CD4-positive, alpha-beta T cell treated with Interleukin-17A for 4 hours (primary cell): ENCODE measurements at places on chromosomes 11 and 22.
A peak's percentile ranks its signal among the peaks of the same experiment; 100 is the strongest.

- DNase-seq = peak; percentile 38
Observed at GRCh38 chr22:38871360-38872171, 450 bp downstream of the CBX6 start.

- DNase-seq = peak; percentile 85
Observed at GRCh38 chr11:61777234-61778090, 14.9 kb downstream of the TMEM258 start.

DNA sequence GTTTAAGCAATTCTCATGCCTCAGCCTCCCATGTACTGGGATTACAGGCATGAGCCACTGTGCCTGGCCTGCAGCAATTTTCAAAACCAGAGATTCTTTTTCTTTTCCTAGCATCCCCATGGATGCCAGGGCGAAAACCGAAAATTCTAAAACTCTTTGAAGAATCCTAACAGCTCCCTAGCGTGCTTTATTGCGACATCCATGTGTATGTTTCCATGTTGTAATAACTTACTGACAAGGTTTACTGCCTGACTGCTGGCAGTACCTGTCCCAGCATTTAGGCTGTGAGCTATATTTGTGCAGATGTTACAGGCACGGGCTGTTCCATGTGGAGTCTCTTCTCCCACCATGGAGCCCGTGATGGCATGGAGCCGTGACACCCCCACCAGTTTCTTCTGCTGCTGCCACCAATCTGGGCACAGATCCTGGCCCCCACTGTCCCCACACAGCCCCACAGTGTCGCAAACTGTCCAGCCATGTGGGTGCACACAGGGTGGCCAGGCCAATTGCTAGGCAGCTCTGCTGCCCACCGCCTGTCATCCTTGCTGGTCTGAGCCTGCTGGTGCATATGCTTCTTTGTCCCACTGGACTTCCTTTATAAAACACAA lies 7.1 kb upstream of the TAB1 start:
- DNase-seq = no peak

DNA sequence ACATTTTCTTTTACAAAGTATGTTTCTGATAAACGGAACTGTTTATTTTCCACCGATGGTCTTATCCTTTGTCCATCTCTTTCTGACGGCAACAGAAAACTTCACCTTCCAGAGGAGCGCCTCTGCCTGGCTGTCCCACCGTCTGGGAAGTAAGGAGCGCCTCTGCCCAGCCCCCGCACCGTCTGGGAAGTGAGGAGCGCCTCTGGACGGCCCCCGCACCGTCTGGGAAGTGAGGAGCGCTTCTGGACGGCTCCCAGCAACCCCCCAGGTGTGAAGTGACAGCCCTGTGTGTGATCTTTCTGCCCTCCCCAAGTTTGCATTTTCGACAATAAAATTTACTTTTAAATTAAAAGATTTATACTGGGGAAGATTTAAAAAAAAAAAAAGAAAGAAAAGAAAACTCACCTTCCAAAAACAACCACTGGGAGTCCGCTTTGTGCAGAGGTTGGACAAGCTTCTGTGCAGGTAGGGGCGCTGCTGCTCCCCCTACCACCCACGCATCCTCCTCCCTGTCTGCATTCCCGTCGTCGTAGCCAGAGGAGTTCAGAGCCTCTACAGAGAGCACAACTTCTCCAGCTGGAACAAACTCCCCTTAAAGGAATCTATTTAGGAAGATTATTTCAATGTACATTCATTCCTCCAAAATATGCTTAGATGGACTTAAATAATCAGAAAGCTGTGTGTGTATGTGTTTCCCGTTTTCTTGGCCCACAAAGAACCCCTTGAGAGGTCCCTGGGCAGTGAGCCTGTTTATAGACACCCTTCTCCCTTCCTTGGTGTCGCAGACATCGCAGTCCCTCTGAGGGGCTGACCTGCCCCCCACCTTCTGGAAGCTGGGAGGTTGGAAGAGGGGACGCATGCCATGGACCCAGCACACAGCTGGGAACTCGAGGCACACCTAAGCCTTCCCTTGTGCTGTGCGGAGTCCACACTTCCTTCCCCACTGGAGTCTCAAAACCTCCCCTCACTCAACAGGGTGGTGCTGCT lies 849 bp upstream of the APOBEC3B start:
- peak; percentile 25 for DNase-seq

GRCh38 chr22:30183271-30183670 lies 63.3 kb downstream of the LIF start:
- DNase-seq = no peak

DNA sequence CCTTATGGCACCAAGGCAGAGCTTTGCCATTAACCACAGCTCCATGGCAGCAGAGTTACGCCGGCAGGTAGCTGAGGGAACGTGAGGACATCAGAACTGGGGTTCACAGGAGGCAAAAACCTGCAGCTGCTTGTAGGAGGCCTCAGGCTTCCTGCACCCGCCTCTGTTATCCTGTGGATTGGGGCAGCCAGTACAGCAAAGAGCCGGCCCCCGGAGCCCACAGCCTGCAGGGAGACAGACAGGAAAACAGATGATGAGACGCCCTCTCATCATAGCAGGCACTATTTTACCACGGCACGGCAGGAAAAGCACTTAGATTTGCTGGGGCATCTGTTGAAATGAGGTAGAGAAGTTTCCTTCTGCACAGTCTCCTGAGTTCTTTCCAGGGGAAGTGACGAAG lies 870.3 kb downstream of the TBC1D22A start:
- no peak for DNase-seq

GRCh38 chr11:40183073-40184064 lies 1276.1 kb downstream of the LRRC4C start:
- no peak for DNase-seq

DNA sequence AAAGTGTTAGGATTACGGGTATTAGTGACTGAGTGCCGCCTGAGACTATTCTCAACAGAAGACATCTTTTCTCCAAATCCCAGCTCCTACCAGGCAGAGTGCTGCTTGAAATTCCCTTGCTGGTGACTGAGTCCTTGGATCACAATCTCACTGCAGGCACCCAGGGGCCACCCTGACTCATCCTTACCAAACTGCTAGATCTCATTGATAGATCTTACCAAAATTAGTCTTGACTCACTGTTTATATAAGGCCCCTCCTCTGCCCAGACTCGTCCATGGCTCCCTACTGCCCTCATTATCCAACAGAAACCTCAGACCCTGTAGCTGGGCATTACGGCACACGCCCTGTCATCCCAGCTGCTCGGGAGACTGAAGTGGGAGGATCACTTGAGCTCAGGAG lies 14.7 kb downstream of the TBC1D10A start:
- DNase-seq = peak; percentile 49

DNA sequence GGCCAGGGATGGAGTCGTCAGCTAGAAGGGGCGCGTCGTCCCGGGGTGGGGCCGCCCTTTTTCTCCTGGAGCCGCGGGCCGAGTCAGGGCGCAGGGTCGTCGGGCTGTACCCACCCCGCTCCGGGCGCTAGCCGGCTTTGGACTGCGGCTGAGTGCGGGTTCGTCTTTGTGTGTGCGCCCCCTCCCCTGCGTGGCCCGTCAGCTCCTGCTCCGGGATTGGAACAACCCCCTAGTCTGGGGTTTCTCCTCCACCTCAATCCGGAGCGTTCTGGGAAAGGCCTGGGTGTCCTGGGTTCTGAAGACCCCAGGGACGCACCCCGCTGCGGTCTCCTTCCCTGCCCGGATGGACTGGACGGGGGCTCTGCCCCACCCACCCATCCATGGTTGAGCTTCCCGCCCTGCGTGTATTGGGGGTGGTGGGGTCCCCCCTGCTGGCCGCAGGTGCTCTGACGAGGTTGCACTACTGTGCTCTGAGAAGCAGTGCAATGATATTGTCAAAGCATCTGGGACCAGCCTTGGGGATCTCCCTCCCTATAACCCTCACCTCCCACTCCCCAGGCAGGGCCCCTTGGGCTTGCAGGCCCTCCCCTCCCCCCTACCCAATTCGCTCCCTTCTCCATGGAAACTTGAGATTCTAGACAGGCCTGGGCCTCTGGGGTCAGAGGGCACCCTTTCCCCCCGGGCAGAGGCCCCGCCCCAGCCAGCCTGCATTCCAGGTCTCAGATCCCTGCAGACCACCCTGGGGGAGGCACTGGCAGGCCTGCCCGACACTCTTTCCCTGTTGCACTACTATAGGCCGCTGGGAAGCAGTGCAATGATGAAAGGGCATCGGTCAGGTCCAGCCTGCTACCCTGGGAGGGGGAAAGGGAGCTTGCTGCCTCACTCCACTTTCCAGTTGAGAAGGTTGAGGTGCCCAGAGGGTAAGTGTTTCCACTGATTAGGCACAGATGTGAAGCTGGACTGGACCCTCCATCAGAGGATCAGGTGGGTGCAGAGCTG lies 10.7 kb downstream of the SDF2L1 start:
- no peak for DNase-seq

- no peak for DNase-seq
Observed at GRCh38 chr22:26852176-26852575, 194.8 kb downstream of the MIAT start.

DNA sequence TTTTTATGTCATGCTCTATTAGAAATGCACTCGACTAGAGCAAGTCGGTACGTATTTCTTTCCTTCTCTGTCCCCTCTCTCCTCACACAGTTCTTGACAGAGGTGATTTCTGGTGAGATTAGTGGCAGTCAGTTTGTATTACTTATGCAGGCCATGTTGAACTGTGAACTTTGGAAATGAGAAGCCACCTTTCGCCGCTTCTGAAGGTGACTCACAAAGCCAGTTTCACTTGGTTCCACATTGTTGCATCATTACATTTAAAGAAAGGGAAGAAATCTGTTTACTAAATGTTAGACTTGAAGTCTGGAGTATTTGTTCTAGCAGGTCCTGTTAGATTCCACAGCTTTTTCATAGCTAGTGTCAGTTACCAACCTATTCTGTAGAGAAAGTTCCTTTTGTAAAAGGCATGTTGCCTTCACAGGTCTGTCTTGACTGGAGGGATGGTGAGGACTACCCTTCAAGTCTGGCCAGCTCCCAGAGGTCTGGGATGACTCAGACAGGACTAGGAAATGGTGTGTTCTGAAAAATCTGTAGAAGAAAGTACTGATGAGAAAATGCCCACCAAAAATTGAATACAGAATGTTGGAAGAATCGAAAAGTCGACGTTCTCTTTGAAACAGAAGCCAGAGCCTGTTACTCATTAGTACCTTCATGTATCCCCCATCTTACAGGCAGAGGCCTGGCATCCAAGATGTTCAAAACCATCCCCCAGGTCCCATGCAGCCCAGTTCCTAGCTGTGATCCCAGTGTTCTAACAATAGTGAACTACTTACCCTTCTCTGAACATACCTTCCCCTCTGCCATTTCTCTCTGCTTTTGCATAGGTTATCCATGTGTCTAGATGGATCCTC lies 181.4 kb downstream of the DBX1 start:
- DNase-seq = no peak

DNA sequence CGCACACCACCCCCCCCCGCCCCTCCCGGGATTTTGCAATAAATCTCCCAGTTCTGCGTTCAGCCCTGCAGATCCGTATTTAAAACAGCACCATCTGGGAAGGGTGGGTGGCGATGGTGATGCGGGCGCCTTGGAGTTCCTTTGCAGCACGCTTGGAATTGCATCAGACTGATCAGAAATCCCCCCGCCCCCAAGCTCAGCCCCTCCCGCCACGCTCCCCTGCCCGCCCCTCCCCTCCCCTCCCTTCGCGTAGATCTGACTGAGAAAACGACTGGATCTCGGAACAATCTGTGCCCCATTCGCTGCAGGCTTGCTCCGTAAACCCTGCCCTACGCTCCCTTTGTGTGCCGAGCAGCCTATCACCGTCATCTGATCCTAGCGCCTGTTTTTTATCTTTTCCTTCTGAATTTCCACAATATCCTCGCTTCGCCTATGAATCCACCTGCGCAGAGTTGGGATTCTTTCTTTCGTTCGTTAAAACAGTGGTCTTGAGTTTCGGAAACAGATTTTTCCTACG lies 18.1 kb upstream of the BDNF start:
- no peak for DNase-seq

DNA sequence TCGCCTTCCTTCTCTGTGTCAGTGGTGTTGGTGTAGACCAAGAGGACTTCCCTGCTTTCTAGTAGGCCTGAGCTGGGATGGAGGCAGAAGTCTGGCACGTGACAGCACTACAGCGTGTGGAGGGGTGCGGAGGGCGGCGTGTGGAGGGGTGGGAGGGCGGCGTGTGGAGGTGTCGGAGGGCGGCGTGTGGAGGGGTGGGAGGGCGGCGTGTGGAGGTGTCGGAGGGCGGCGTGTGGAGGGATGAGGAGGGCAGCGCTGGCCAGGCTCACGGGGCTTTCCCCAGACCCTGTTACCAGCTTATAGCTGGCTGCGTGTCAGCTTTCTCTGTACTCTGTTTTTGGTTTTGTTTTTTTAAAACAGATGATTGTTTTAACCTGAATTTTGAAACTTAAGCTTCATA lies 45.7 kb upstream of the CTTN start:
- DNase-seq = no peak

GRCh38 chr11:109641549-109641948 lies 219.6 kb downstream of the C11orf87 start:
- DNase-seq = no peak

- DNase-seq = no peak
Observed at GRCh38 chr11:34633990-34634693, 13.2 kb downstream of the EHF start.

DNA sequence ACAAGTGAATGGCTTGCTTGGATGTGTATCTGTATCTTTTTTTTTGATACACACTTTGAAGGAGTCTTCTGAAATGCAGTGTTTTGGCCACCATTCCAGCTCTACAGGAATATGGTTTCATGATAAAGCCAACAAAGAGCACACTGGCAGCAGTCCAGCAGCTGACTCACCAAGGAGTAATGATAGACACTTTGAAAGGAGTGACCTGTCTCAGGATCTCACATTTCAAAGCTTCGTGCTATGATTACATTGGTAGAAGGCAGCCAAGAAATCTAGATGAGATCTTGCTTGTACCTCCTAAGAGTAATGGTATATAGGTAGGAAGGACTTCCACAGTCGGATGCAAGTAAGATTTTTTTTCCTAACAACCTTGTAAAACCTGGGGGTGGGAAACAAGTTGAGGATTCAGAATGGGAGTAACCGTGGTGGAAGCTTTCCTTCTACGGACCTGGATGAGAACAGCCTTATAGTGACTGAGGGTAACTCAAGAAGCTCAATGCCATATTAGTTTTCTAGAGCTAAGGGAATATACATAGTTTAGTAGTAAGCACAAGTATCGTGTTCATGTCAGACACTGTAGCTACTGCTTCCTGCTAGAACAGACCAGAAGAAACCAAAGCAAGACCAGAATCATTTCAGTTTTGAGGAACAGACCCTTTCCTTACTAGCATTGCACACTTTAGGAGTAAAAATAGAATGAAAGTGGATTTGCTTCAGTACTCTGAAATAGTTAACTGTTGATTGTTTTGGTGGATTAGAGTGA lies 25.0 kb downstream of the MTMR3 start:
- DNase-seq = peak; percentile 72

DNA sequence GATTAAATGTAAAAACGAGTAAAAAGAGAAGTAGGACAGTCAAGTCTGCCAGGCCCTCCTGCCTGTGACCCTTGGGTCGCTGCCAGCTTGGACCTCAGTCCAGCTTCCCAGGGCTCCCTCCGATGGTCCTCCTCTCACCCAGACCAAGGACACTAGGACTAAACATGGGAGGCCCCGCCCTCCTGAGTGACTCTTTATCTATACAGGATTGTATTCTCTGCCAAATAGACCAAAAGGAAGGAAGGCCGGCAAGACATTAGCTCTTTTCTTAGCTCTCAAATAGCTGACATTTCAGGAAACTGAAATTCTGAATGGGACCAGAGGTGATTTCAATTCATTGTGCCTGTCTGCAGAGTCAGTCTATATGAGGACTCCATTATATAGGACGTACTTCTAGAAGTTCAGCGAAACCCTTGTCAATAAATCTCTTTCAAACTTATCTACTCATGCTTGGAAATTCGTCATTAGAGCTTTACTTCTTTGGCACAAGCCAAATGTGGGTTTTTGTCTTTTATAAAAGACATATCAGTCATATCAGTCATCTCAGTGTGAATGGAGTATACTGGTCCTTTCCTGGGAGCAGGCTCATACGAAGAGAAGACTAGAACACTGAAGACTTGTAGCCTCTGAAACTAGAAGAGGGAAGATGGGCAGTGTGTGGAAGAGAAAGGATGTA lies 28.5 kb downstream of the ADORA2A start:
- no peak for DNase-seq
